RPMI8226 (cell line): ENCODE measurements at places on chromosomes 3 and 15.
A peak's percentile ranks its signal among the peaks of the same experiment; 100 is the strongest.

GRCh38 chr15:59632714-59633113 is 21.1 kb downstream of the GCNT3 start:
- DNase-seq: peak; percentile 29

- no peak for DNase-seq
Measured at GRCh38 chr3:44927371-44927770, 48.6 kb downstream of the ZDHHC3 start.

- no peak for DNase-seq
Measured at GRCh38 chr15:81776976-81777375, 268.8 kb downstream of the MEX3B start.

DNA sequence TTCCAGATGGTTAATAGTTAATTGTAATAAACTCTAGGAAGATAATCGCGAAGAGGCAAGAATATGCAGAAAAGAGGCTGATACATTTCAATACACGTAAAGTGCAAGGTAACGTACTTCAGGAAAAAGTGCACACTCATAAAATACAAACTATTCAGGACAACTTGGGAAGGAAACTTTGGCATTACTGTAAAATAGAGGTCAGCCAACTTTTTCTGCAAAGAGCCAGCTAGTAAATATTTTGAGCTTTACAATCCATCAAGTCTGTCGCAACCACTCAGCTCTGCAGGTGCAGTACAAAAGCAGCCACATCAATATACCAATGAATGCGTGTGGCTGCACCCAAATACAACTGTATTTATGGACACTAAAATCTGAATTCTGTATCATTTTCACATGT is 51.6 kb upstream of the THUMPD3 start:
- no peak for DNase-seq

DNA sequence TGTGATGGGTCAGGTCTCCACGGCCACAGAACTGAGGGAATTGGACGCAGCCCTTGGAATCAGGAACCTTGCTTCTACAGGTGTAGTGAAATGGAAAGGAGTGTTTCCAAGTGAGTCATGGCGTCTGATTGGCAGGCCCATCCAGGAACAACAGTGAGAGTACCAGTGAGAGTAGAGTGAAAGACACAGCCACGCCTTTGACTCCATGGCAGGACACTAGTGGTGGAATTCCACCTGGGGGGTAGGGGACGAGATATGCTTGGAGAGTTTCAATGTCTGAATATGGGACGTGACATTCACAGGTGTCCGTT is 3.0 kb upstream of the SLC28A1 start:
- no peak for DNase-seq

GRCh38 chr3:108183971-108184370 is 38.3 kb downstream of the IFT57 start:
- no peak for DNase-seq
